KBM-7 (cell line): ENCODE measurements at places on chromosomes 2 and 18.

DNA sequence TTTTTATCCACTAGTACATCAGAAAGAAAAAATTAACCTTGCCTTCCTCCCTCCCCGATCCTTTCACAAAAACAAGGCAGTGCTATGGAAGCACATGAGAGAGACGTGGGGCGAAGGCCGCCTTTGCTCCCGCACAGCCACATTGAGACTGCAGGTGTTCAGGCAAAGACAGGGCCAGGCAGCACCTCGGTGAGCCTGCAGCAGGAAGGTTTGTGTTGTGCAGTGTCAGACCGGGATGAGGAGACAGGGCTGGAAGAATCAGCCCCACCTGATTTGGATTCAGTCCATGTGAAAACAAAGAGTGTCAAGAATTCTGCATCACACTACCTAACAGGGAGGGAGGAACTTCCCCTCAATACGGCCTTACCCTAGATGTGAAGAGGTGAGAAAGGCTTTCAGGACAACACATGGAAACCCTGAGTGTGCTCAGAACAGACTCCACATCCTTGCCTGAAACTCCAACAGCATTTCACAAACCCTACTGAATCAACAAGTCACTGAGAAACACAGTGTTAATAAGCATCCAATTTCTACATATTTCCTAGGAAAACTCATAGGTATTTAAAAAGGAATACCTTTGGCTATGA is 59.6 kb downstream of the HDAC4 start:
- DNase-seq = no peak

- DNase-seq = no peak
These were observed 5.4 kb downstream of the ZNF521 start for GRCh38 chr18:25346561-25346960.

DNA sequence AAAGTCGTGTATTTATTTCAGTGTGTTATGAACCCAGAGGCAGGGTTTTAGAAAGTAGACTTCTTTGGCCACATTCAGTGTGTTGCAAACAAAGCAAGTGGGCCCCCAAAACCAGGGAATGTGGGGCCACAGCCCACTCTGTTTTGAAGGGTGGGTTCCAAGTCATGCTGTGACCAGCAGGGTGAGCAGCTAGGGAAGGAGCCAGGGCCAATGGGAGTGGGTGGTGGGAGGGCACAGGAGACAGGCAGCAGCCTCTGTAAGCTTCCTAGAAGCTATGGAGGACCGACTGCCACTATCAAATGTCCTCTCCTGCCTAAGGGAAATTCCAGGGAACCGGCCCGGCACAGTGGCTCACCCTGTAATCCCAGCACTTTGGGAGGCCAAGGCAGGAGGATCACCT is 50.4 kb upstream of the LYPD1 start:
- DNase-seq = no peak

DNA sequence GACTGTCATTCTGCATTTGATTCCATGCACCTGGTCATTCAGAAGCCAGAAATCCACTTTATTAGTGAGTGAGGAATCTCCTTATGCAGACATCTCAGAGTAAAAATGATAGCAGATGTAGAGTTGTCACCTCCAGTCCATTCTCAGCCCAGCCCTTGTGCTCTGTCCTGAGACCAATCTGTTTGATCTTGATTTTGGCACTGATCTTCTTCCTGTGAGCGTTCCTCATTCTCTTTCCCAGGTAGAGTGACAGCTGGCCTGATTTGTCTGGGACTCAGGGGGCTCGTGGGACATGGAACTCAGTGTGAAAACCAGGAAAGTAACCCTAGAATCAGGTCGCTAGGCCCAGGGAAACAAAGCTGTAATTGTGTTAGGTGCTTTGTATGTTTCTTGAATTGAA is 8.9 kb downstream of the ARHGAP25 start:
- no peak for DNase-seq

- DNase-seq = no peak
These were observed 52.2 kb downstream of the CUL3 start for GRCh38 chr2:224532931-224533330.

- no peak for DNase-seq
These were observed 352.2 kb downstream of the EN1 start for GRCh38 chr2:118495290-118495689.

GRCh38 chr2:53994818-53995808 is 24.3 kb upstream of the PSME4 start:
- peak; percentile 83 for DNase-seq

DNA sequence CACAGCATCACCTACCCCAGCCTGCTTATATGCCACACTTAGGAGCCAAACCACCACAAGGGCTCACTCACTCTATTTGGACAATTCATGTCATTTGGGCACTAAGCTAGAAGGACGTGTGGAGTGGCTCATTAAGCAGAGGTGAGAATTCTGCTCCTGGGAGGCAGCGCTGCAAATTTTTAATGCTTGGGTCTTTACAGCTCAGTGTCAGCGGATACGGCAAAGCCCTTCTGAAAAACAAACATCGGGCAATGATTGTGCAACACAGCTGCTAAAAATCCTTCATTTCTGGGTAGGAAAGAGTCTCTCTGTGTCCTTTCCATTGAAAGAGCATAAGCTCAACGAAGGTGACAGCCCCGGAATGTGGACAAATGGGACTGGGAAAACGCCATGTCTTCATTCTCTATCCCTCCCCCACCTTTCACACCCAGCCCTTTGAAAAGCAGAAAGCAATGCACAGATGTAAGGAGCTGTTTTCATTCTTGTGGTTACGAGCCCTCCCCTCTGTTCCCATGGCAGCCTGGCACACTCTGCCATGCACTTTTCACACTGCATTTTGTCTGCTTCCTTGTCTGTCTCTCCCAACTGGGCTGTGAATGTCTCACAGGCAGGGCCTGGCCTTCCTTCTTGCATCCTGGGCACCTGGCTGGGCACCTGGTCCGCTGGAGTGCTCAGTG is 16.0 kb downstream of the TMEM177 start:
- peak; percentile 57 for DNase-seq

DNA sequence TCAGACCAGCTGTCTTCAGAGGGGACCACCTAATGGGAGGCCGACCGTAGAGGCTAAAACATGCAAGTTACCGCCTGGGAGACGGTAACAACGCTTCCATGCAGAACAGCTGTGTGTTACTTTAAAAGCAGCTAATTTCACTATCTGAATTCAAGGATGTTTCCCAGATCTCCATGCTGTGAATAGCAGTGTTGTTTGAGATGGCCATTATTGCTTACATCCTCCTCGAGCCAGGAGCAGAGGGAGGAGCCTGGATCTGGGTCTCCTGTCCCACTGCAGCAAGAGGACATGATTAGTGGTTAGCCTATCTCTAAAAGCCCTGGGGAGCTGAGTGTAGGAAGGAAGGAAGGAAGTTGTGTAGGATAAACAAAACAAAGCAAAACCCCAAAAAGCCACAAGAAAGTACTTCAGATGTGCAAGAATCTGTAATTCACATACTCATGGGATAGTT is 50.9 kb downstream of the ACTR2 start:
- DNase-seq = peak; percentile 53

- DNase-seq = peak; percentile 58
These were observed 5.4 kb upstream of the BOD1L2 start for GRCh38 chr18:57141208-57142129.

- no peak for DNase-seq
These were observed 78.4 kb downstream of the LIMS1 start for GRCh38 chr2:108612514-108613183.

DNA sequence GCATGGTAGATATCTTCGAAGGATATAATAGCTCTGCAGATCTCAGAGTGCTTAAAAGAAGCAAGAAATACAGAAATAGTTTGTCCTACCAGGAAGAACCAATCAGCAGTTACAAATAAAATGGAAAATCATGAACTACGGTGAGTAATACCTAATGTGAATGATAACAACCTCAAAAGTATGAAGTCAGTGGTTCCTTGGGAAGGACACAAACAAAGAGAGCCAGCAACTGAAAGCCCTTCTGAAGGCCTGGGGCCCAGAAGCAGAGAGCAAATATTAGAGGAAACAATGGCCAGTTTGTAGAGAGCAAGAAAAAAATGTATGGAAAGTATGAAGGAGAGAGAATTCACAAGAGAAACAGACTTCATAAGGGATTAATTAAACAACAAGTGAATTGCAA is 226.8 kb upstream of the CHST9 start:
- DNase-seq = no peak

GRCh38 chr18:45317948-45318640 is 297.2 kb upstream of the SLC14A2 start:
- no peak for DNase-seq

DNA sequence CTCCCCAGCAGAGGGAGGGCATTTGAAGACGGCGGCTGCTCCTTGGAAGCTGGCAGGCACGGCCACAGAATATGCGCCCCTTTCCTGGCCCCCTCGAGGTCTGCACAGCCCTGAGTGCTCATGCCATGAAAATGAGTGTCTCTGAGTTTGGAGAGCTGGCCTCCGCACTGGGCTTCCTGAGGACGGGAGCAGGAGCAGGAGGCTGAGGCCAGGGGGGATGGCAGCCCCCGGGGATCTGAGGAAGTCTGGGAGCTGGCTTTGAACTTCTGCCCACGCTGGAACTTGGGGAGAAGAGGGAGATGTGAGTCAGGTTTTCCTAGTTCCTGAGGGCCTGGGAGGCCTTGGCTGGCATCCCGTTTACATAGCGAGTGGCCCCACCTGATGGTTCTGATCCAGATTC is 47.0 kb downstream of the RRM2 start:
- no peak for DNase-seq

DNA sequence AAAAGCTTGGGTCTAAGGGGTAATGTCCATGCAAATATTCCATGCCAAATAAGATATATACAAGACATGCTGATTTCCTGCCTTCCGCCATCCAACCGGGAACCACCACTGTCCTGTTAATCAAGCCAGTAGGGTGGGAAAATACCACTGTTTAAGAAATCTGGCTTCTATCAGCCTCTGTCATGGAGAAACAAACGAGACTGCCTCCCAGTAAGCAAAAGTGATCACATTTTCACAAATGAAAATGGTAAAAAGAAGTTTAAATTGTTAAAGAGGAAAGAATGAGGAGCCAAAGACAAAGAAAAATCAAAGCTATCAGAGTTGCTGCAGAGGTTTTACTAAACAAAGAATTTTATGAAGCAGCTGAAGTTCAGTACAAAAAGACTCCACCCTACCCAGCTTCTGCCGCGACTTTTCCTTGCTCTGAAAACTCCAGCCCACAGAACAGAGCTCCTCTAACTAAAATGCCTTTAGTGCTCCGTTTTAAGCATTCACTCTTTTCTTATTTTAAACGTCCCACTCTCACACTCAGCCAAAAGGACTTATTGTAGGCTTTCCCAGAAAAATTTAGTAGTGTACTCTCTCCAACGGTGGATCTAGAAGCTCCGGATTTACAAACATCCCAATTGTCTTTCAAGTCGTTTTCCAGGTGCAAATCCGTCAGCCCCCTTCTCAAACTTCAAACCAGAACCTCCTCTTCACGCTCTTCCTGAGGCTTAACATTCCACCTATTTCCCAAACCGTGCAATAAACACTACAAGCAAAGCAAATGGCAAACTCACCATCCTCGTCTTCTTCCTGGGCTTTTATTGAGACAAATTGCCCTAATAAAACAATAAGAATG is 613 bp downstream of the COL5A2 start:
- DNase-seq = no peak

GRCh38 chr2:166568409-166568808 is 74.4 kb upstream of the SCN7A start:
- no peak for DNase-seq

DNA sequence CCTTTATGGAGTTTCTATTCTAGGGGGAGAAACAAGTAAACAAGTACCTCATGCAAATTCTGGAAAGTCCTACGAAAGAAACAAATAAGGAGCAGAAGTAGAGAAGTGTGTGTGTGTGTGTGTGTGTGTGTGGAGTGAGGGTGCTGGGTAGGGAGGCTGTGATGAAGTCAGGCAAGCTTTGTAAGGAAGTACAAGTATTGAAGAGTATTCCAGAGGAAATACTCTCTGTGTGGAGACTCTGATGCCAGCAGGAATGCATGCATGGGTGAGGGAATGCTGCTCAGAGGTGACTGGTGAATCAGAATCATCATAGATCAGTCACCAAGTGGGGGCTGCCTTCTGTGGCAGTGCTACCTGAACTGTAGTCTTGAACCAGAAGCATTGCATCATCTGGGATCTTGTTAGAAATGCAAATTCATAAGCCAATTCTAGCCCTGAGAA is 34.5 kb downstream of the SLC4A3 start:
- DNase-seq = no peak

DNA sequence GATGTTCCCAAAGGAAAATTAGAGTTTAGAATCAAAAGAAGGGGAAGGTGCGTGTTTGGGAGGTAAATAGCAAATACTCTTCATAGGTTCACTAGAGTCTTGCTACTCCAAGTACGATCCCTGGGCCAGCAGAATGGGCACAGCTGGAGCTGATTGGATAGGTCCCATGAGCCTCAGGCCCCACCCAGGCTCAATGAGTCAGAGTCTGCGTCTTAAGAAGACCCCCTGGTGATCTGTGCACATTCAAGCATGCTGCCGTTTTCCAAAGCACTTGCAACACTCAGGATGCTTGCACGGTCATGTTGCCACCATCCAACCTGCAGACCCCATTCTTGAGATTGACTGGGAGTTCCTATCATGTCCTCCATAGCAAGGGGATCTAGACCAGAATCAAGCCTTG is 40.5 kb downstream of the ABCG8 start:
- no peak for DNase-seq

- DNase-seq = no peak
These were observed 167.9 kb downstream of the PAX3 start for GRCh38 chr2:222130855-222131254.

GRCh38 chr2:80393991-80394390 is 89.4 kb upstream of the LRRTM1 start:
- DNase-seq = no peak

DNA sequence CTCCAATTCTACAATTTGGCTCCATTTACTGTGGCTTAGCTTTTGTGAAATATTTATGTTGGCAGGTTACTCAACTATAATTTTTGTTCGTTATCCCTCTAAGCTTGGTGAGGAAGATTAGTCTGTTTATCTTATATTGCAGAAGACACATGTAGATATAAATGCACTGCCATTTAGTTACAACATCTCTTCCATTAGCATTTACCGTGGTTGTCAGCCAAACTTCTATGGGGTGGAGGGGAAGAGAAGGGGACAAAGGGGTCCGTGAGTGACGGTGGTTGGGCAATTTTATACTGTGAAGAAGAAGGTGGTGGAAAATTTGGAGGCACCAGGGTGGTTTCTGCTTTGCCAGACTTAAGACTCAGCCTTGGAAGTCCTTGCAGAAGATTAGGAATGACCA is 117.6 kb upstream of the CXCR4 start:
- no peak for DNase-seq

GRCh38 chr2:8462280-8462679 is 219.6 kb upstream of the ID2 start:
- DNase-seq = no peak

DNA sequence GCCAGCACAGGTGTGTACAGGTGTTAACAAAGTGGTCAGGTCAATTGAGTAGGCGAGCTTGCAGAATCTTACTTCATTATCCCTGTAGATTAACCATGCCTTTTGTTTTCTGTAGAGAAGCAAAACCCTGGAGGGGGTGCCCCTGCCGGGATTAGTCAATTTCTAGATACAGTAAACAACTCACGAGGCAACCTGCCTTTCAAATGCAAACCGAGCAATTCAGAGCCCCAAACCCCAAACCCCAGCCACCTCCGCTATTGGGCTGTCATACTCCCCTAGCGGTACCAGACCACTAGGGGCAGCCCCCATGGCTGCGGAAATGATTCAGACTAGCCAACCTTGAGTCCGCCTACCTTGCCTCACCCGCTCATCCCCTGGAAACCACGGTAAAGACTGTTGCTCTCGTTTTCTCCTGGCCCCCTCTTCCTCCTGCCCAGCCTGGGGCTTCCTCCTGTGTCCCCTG is 61.4 kb upstream of the KIF5C start:
- DNase-seq = no peak

GRCh38 chr2:25897506-25897905 is 19.2 kb upstream of the ASXL2 start:
- DNase-seq = peak; percentile 36

- no peak for DNase-seq
These were observed 31.9 kb downstream of the DAW1 start for GRCh38 chr2:227903381-227903780.
